ENCODE measurements at places on chromosomes 5 and 9.
A peak's percentile ranks its signal among the peaks of the same experiment; 100 is the strongest.

DNA sequence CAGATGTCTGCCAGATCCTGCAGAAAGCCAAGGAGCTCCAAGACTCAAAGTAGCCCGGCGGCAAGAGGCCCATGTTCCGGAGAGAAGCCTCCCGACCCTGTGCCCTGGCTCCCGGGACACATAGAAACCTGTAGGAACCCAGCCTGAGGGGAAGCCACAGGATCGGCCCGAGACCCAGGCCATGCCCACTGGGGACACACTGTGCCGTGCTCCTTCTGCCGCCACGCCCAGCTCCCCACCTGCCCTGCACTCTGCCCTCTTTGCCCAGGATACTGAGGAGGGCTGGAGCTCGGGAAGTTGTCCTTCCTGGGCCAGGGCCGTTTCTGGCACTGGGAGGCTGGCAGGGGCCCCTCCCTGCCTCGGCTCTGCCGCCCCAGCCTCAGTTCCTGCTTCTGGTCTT, 10.5 kb upstream of the ENDOG start:
- DNase-seq = no peak

- DNase-seq = no peak
Measured at GRCh38 chr5:115952588-115952987, 9.7 kb upstream of the LVRN start.

GRCh38 chr9:121779381-121780117, 128.1 kb downstream of the DAB2IP start:
- DNase-seq = no peak

DNA sequence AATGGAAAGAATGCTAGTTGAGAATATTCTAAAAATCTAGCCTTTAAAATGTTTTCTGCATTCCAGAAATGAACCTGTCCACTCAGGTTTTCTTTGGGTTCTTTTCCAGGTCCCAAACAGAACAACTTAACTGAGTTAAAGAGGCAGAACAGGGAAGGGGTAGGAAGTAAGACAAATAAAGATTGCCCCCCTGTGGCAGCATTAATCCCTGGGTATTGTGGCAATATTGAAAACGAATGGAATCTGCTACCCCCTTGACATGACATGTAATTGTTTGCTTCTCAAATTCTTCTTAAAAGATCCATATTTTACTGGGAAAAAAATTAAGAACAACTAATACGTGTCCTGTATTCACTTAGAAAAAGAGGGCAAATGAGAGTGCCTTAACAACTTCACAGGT, 9.3 kb upstream of the RBM22 start:
- no peak for DNase-seq

GRCh38 chr9:93820667-93821306, 134.4 kb downstream of the BARX1 start:
- no peak for DNase-seq

DNA sequence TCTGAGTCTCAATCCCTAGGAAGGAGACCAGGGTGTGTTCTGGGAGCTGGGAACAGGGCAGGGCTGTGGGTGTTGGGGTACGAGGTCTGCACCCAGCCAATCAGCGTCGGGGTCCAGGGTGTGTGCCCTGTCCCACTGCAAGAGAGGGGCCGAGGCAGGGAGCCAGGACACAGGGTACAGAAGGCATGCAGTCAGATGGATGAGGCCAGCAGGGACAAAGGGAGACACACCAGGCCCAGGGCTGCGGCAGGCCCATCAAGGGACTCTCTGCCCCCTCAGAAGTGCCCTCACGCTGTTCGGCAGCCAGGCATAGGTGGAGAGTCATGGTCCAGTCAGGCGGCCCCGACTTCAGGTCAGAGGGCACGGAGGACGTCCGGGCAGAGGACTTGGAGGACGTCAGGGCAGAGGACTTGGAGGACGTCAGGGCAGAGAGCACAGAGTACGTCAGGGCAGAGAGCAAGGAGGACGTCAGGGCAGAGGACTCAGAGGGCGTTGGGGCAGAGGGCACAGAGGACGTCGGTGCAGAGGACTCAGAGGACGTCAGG, 28.8 kb upstream of the ADAMTS2 start:
- DNase-seq = no peak

DNA sequence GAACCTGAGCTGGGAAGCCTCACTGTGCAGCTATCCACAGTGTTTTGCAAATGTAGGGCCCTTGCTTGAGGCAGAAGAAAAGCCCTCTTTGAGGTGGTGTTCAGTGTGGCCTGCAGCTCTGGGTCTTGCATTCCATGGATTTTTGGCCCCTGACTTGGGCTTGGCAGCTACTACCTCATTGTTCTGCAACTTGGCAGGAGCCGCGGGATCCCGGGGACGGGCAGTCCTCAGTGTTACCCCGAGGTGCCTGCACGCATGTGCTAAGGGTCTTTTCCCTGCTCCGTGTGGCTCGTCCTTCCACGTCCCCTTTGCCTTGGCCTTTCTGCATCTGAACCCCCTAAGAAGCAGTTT, 39.8 kb downstream of the NEK6 start:
- DNase-seq = peak; percentile 95

- no peak for DNase-seq
Measured at GRCh38 chr5:112706446-112707016, 31.2 kb upstream of the APC start.

GRCh38 chr5:167764641-167765289, 526.7 kb upstream of the WWC1 start:
- no peak for DNase-seq

- no peak for DNase-seq
Measured at GRCh38 chr9:131668439-131669268, 71.2 kb downstream of the RAPGEF1 start.

DNA sequence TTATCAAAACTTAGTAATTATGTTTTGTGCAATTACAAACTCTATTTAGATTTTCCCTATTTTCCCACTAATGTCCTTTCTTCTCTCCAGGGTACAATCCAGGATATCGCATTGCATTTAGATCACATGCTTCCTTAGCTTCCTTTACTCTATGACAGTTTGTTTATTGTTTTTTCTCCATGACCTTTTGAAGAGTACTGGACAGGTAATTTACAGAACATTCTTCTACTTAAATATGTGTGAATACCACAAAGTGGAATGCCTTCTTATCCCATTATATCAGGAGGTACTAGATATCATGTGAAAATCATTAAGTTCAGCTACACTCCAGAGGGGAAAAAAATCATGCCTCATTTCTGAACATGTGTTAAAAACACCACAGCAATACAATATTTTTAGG, 776.6 kb upstream of the CDH9 start:
- DNase-seq = no peak

DNA sequence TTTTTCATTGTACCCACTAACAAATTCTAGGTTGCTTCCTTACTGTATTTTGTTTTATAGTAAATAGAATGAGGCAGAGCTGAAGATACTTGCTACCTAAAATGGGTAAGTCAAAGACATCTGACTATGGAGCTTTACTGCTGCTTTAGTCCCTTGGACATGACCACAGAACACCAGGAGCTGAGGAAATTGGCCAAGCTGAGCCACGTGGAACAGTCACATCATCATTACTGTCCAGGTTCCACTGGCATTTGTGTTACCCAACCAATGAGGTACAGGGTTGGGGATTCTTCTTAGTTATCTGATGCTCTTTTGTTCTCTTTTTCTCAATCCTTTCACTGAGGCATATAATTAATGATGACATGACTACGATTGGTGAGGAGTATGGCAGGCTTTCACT, 47.1 kb downstream of the SSBP2 start:
- DNase-seq = no peak

- no peak for DNase-seq
Measured at GRCh38 chr5:35939639-35940038, 1.2 kb upstream of the CAPSL start.

DNA sequence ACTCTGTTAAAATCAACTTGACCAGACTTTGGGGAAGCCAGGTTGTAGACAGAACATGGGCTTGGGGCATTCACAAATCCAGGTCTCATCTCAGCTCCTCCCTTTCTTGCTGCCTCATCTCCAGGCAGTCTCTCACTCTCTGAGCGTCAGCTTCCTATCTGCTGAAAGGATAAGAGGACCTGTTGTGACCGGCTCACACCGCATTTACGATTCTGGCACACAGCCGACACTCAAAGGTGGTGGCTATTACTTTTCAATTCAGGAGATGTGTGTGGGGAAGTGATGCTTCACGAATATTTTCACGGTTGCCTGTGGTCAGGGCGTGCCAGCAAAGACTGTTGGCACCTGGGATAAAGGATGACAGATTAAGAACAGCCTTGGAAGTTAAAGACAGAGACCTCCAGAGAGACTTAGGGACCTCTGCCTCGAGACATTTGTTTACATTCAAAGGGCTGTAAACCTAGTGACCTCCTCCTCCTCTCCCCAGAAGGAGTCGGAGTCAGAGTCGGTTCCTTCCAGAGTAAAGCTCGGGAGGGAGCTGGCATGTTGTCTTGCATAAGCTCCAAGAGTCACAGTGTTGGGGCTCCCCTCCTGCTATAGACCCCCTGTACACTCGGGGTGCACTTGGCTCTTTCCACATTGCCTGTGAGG, 83.2 kb downstream of the AK8 start:
- DNase-seq = no peak
